ENCODE measurements at places on chromosomes 7 and 10. TPM values are rescaled to one million over a fixed set of nuclear protein-coding genes. Genes with fewer than 3 reads are reported as not detected.

The POU6F2 gene
- 0.16 TPM for polyA plus RNA-seq

GRCh38 chr7:116138202-116138801 is 72.0 kb upstream of the TES start:
- peak; percentile 73 for DNase-seq

The MMD2 gene
- polyA plus RNA-seq, result not detected

The LRCH4 gene
- 111 TPM for polyA plus RNA-seq

DNA sequence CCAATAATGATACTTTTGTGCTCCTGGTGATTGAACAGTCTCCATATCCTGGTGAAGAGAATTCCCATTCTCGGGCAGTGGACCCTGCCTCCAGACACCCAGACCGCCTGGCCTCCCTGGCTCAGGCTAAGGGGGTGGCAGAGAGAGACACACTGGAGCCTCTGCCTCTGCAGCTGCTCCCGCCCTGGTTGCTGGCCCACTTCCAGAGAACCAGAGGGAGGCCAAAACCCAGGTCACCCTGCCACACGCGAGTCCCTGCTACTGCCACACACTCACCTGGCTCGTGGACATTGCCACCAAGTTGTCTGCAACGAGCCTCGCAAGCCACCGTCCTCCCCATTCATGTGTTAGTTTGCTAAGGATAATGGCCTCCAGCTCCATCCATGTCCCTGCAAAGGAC is 221.8 kb downstream of the HPSE2 start:
- no peak for DNase-seq

- no peak for DNase-seq
These were observed 29.6 kb upstream of the ABCB4 start for GRCh38 chr7:87505122-87505521.

GRCh38 chr7:51175992-51176388 is 140.6 kb downstream of the COBL start:
- no peak for DNase-seq

- DNase-seq, result no peak
These were observed 135.6 kb downstream of the TMEM168 start for GRCh38 chr7:112654322-112655216.

- no peak for DNase-seq
These were observed 22.8 kb downstream of the NSMCE4A start for GRCh38 chr10:121952226-121952625.

The SPDYE9 gene
- polyA plus RNA-seq, result not detected

DNA sequence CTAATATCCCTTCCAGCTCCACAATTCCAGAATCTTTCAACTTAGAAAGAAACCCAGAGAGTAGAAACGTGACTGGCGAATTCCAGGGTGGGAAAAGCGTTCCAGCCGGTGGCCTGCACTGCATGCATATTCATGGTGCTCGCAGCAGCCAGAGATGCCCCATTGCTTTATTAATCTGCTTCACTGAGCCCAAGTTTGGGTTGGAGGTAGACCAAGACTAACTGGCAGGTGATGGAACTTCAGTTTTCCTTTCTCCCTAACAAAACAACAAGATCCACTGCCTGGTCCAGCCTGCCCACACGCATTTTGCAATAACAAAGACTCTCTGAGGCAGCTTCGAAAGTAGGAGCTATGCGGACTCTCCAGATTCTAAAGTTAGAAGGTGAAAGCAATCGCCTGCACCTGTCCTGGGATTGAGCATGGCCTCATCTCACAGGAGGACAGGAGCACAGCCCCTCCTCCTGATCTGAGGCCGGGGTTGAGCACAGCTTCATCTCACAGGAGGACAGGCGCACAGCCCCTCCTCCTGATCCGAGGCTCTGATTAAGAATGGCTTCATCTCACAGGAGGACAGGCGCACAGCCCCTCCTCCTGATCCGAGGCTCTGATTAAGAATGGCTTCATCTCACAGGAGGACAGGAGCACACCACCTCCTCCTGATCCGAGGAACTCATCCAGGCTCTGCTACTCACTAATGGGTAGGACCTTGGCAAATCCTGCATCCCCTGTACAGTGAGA is 127.8 kb upstream of the LANCL2 start:
- DNase-seq, result no peak

The CFAP69 gene
- 4.9 TPM for polyA plus RNA-seq

DNA sequence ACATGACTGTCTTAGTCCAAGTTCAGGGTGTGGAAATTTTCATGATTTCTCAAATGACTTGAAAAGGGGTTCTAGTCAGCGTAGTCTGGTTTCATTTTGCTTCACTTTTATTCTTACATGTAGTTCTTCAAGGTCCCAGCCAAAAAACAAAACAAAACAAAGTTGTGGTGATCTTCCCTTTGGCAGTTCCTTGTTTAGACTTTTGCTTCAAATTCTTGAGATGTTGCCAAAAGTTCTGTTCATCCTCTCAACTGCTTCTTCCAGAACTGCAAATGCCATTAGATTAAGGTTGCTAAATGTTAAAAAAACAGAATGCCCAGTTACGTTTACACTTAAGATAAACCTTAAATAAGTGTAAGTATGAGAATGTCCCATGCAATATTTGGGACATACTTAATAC is 370.8 kb upstream of the LRRTM3 start:
- no peak for DNase-seq

DNA sequence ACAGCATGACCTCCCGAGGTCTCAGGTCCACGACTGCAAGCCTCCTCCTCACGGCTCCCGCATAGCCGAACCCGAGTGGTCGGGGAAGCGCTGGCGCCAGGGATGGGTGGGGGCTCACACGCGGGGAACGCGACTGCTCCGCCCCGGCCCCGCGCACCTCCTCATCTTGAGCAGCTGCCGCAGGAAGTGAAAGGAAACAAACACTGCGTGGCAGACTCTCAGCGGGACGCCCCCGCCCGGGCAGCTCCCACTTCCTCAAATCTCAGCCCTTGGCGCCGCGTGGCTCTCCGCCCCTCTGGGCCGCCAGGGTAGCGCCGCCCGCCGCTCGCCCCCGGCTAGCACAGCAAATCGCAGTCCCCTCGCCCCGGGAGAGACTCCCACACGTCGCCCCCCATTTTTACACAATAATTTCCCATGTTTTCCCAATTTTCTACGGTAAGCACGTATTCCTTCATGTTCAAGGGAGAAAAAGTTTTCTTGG is at the start of gene TMEM243:
Gene TMEM243 (minus strand): TSS at position 188 of the 481 bp plus-strand sequence. CDS start 229 bp downstream, outside the sequence.
- DNase-seq, result peak; percentile 72
